CD4-positive, alpha-beta T cell treated with Interleukin-10 for 1 hour (primary cell): ENCODE measurements at places on chromosomes 7 and 10.

GRCh38 chr10:986137-986825 lies 2.0 kb upstream of the GTPBP4 start:
- no peak for DNase-seq

- no peak for DNase-seq
Measured at GRCh38 chr10:119025776-119026175, 3.7 kb upstream of the NANOS1 start.

- no peak for DNase-seq
Measured at GRCh38 chr7:31747553-31747952, 60.5 kb downstream of the PPP1R17 start.

DNA sequence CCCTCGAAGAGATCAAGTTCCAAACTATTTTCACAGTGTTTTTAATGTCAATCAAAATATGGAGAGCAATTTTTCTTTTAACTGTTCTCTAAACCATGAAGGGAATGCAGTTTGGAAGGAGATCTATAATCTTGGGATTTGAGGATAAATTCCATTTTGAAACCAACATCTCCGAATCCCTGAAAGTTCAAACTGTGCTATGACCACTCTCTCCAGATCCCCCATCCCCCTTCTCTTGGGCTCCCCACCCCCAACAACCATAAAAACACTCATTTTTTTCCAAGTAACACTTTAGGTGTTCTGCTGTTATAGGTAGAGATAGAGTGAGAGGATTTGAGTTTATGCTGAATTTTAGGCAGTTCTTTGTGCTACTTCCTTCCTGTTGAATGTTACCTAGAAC lies 1.7 kb downstream of the CALD1 start:
- DNase-seq = no peak

DNA sequence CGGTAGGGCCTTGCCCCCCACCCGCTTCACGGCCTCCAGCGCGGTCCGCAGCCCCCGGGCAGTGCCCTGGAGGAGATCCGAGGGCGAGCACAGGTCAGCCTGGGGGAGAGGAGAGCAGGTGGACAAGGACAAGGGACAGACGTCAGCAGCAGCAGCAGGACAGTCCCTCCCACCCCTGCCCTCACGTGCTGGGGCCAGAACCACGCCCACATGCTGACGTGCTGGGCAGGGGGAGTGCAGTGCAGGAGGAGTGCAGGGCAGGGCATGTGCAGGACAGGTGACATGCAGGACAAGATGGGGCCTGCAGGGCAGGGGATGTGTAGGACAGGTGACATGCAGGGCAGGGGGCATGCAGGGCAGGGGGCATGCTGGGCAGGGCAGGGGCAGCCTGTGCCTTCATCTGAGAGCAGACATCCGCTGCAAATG lies 1.5 kb upstream of the SAP25 start:
- DNase-seq = no peak

- no peak for DNase-seq
Measured at GRCh38 chr7:47739301-47739875, 157.5 kb upstream of the TNS3 start.

GRCh38 chr7:47762207-47762606 lies 180.3 kb upstream of the TNS3 start:
- no peak for DNase-seq

DNA sequence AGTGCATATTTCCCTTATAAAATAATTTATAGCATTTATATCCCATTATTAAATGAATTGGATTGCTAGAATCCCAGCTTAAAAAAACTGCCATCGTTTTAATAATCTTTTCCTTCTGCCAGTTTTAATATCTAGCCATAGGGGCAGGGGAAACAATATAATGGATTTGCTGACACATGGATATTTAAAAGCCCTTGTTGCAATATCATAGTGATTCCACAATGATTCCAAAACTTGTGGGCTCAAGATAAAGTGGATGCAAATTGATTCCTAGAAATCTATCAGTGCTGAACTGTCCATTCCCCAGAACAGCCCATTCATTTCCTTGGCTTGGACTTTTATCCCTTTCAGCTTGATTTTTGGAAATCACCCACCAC lies 2.6 kb downstream of the CPA2 start:
- no peak for DNase-seq

- no peak for DNase-seq
Measured at GRCh38 chr7:1872191-1873069, 202.4 kb downstream of the ELFN1 start.

- DNase-seq = no peak
Measured at GRCh38 chr7:22339725-22340390, 17.1 kb downstream of the RAPGEF5 start.

DNA sequence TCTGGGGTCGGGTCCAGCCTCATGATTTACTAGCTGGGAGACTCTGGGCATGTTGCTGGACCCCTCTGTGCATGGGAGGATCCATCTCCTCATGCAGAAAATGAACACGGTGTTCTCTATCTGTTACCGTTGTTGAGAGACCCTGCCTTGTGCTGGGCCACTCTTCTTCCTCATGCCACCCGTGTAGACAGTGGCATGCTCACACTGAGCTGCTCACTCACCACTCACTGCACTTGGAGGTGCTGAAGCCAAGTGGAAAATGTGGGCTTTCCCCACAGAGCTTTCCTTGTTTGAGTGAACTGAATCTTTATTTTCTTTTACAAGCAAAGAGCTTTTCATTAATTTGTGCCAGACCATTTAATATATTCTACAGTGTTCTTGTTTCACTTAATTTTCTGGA lies 77.5 kb upstream of the GDF10 start:
- no peak for DNase-seq
